ENCODE measurements at places on chromosomes 2 and 18.
A peak's percentile ranks its signal among the peaks of the same experiment; 100 is the strongest.

DNA sequence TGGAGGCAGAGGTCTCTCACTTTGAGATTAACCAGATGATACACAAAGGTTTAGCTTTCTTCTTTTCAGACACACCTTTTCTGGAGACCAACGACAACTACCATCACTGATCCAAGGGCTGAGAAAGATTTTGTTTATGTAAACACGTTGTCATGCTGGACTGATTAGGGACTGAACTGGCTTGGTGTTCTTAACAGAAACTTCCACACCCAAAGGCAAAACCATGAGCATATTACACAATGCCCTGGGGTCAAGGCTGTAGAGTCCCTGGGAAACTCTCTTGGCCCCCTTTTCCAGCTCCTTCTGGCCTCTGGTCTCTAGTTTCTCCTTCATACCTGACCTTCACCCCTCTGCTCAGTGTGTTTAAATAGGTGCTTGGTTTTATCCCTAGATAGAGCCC, 447.0 kb upstream of the TCF4 start:
- no peak overlapping the region for H3K4me3 ChIP-seq
- DNase-seq: no peak
- H3K36me3 ChIP-seq: peaks cover 4% of the 10 kb centered on the region
- H3K27ac ChIP-seq: no peak overlapping the region

DNA sequence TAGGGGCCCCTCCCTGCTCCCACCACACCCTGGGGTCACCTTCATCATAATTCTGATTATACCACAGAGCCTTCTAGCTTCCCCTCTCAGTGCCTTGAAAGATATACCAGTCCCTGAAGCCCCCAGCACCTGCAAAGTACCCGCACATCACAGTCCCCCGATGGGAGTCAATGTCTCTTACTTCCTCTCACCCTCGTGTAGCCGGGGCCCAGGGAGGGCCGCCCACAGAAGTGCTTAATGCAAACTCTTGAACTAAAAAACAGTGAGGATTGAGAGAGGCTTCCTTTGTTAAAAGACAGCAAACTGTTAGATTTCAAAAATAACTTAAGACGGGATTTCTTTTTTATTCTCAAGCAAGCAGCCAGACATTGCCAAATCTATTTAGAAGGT, 76.5 kb downstream of the SFXN5 start:
- H3K27ac ChIP-seq: no peak overlapping the region
- H3K4me3 ChIP-seq: no peak overlapping the region
- no peaks in the 10 kb centered on the region for H3K4me1 ChIP-seq
- H3K27me3 ChIP-seq: no peaks in the 10 kb centered on the region
- no peaks in the 10 kb centered on the region for H3K36me3 ChIP-seq

DNA sequence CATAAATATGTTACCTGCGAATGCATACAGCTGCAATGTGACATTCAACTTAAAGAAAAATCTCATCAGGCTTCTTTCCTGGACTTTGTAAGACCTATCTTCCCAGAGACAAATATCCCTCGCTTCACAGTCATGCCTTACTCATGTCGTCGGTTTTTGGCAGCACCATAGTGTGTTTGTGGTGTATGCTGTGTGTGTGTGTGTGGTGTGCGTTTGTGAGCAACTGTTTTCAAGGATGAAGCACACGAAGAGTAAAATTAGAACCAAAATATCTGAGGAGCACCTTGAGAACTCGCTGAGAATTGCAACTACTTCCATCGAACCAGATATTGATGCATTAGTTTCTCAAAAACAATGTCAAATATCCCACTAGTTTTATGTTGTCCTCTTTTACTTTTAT, 56.9 kb downstream of the ASB1 start:
- H3K27ac ChIP-seq: no peak overlapping the region
- no peak for DNase-seq
- peaks cover 9% of the 10 kb centered on the region for H3K36me3 ChIP-seq
- H3K4me1 ChIP-seq: no peaks in the 10 kb centered on the region
- H3K27me3 ChIP-seq: no peaks in the 10 kb centered on the region
- H3K4me3 ChIP-seq: no peak overlapping the region

DNA sequence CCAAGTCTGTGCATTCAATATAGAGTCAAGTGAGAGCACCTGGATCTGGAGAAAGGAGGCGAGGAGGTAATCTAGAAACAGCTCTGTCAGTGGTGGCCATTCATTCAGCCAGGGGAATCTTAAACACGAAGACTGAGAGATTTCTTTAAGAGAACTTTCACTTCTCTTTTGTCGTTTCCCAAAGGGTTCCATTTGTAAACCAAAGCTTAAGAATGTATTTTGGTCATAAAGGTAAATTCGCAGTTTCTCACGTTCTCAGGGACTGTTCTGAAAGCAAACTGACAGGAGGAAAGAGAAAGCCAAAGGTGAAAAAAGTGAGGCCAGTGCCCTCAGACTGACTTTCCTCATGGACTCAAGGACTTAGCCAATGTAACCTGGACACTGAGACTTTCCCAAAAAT, 513.5 kb downstream of the CMPK2 start:
- H3K27ac ChIP-seq: peak overlapping the region; percentile 79
- H3K4me3 ChIP-seq: peak overlapping the region; percentile 52
- H3K36me3 ChIP-seq: no peaks in the 10 kb centered on the region
- peaks cover 15% of the 10 kb centered on the region for H3K4me1 ChIP-seq

- no peak for DNase-seq
- H3K4me3 ChIP-seq: no peak overlapping the region
- H3K27ac ChIP-seq: no peak overlapping the region
- H3K4me1 ChIP-seq: no peaks in the 10 kb centered on the region
- no peaks in the 10 kb centered on the region for H3K36me3 ChIP-seq
- H3K27me3 ChIP-seq: peaks cover 1% of the 10 kb centered on the region
These were observed 170.8 kb downstream of the ETAA1 start for GRCh38 chr2:67567886-67568285.

- no peak overlapping the region for H3K4me3 ChIP-seq
- DNase-seq: no peak
- H3K27me3 ChIP-seq: peaks cover 9% of the 10 kb centered on the region
- H3K27ac ChIP-seq: no peak overlapping the region
These were observed 19.1 kb downstream of the PLA2R1 start for GRCh38 chr2:160043265-160043664.

- no peaks in the 10 kb centered on the region for H3K4me1 ChIP-seq
- no peak overlapping the region for H3K4me3 ChIP-seq
- DNase-seq: no peak
- H3K27me3 ChIP-seq: no peaks in the 10 kb centered on the region
- H3K36me3 ChIP-seq: no peaks in the 10 kb centered on the region
- no peak overlapping the region for H3K27ac ChIP-seq
These were observed 721.9 kb downstream of the METTL4 start for GRCh38 chr18:1849386-1849785.

GRCh38 chr2:187419808-187420207, 28.2 kb downstream of the CALCRL start:
- no peak for DNase-seq
- H3K4me1 ChIP-seq: no peaks in the 10 kb centered on the region
- H3K27me3 ChIP-seq: no peaks in the 10 kb centered on the region
- H3K27ac ChIP-seq: no peak overlapping the region

- H3K27me3 ChIP-seq: no peaks in the 10 kb centered on the region
- no peak overlapping the region for H3K27ac ChIP-seq
- no peak overlapping the region for H3K4me3 ChIP-seq
- H3K36me3 ChIP-seq: no peaks in the 10 kb centered on the region
- H3K4me1 ChIP-seq: no peaks in the 10 kb centered on the region
These were observed 414.9 kb downstream of the PLCL1 start for GRCh38 chr2:198219292-198219691.

DNA sequence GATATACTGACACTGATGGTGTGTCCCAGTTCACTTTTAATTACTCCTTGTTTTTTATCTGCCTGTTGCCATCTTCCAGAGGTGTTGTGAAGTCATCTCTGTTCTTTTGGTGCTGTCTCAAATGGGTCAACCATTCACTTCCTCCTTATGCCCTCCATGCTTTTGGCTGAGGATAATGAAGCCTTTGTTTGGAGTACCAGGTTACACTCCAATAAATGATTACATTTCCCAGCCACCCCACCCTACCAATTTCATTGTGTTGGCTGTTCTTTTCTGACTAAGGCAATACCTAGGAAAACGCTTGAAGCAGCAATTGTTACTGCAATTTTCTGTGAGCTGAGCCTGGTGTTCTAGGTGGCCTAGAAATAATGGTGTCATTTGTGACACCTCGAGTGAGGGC, 29.8 kb upstream of the ACTG2 start:
- no peak overlapping the region for H3K4me3 ChIP-seq
- H3K4me1 ChIP-seq: no peaks in the 10 kb centered on the region
- H3K27ac ChIP-seq: no peak overlapping the region
- no peak for DNase-seq

GRCh38 chr18:63244607-63245006, 75.0 kb downstream of the BCL2 start:
- peaks cover 20% of the 10 kb centered on the region for H3K36me3 ChIP-seq
- peak overlapping the region; percentile 82 for H3K27ac ChIP-seq
- DNase-seq: no peak
- peaks cover 39% of the 10 kb centered on the region for H3K4me1 ChIP-seq
- H3K27me3 ChIP-seq: no peaks in the 10 kb centered on the region

- no peak for DNase-seq
- no peaks in the 10 kb centered on the region for H3K36me3 ChIP-seq
- H3K27me3 ChIP-seq: peaks cover 8% of the 10 kb centered on the region
- no peak overlapping the region for H3K27ac ChIP-seq
These were observed 174.1 kb downstream of the DDX1 start for GRCh38 chr2:15765686-15766302.
